ENCODE measurements at places on chromosomes 4 and X.

GRCh38 chr4:124526331-124526730, 186.2 kb downstream of the ANKRD50 start:
- no peak for DNase-seq

GRCh38 chr4:74109870-74110605, 11.0 kb upstream of the CXCL2 start:
- no peak for DNase-seq

DNA sequence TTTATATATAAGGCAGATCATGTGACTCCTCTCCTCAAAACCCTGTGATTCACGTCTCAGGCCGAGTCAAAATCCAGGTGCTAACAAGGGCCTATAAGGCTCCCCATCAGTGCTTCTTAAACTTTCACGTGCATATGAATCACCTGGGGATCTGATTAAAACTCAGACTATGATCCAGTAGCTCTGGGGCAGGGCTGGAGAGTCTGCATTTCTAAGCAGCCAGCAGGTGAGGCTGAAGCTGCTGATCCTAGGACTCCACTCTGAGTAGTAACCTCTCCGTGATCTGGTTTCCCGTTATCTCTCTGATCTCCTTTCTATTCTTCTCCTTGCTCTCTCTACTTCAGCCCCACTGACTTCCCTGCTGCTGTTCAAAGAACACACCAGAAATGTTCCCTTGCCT, 252.4 kb upstream of the RPS6KA3 start:
- DNase-seq, result no peak

DNA sequence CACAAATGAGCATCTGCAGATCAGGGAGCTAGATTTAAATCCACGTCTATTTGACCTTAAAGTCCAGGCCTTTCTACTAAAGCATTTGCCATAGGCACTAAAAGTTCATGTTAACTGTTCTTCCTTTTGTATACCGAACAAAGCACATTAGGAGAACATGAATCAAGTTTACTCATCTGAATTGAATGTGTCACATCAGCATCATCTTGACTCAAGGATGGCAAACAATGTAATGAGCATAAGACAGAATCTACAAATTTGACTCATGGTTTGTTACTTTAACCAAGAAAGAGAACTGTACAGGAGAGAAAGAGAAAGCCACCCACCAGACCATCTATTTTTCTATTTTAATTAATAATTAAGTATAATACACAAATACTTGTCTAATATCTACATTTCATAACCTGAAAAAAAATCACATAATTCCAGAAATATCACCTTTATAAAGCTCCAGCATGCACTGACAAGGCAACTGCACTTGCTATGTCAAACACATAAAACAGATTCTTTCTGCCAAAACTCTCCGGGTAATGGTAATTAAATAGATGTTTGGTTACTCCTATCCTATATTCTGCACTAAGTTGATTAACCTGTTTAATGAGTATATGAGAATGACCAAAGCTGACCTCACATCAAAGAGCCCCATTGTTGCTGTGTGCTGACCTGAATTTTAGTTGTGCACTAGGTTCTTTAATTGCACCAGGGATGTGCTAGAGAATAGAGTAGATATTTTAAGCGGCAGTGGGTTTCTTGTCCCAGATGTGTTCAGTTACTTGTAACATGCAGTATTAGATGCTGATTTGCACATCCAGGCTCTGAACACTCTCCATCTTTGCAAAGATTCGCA, 42.5 kb upstream of the LEF1 start:
- DNase-seq, result no peak

DNA sequence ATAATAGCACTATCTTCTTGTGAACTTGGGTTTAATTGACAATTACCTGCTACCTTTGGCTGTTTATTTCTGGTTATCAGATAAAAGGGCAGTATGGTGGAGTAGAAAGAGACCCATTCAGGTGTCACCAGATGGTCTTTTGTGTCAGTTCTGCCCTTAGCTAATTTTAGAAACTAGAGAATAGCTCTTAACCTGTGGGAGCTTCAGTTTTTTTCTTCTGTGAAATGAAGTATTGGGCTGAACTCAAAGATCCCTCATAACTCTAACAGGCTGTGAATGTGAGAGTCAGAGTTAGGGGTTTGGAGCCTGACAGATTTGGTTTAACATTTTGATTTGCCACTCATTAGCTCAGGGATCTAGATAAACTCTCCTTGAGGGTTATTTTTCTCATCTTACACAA, 335.2 kb downstream of the PPP1R2C start:
- no peak for DNase-seq

- no peak for DNase-seq
Measured at GRCh38 chrX:124274438-124275181, 57.9 kb upstream of the TEX13D start.

DNA sequence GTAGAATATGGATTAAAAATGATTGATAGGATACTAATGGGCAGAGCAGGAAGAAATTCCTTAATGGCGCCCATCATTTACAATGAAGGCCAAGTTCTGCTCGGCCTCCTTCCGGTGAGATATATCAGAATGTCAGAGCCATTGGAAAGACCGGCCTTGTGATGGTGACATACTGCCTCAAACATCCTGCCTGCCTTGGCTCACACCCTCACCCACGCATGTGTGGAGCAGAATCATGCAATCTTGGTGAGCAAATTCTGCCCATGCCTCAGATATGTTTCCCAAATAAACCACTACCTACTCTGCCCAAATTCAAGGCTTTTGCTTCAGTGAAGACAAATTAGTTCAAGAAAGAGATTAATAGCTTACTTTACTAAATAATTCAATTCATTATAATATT, 163.3 kb downstream of the MID1 start:
- no peak for DNase-seq

DNA sequence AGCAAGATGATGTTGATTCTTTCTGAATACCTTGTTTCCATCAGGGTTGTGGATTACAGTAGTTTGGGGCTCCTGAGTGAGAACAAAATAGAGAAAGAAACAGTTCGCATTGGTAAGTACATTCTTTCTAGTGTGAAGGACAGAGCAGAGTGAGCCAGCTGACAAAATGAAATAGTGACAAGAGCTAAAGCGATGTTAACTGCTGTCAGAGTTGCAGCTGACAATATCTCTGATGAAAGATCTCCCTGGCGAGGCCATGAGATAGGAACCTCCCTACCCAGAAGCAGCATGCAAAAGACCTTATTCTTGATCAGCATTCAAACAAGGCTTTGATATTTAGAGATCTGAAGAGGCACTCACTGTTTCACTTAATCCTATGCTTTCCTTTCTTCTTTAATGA, 258.6 kb downstream of the CAMK2D start:
- no peak for DNase-seq

- no peak for DNase-seq
Measured at GRCh38 chrX:134444681-134445080, 15.3 kb upstream of the HPRT1 start.

DNA sequence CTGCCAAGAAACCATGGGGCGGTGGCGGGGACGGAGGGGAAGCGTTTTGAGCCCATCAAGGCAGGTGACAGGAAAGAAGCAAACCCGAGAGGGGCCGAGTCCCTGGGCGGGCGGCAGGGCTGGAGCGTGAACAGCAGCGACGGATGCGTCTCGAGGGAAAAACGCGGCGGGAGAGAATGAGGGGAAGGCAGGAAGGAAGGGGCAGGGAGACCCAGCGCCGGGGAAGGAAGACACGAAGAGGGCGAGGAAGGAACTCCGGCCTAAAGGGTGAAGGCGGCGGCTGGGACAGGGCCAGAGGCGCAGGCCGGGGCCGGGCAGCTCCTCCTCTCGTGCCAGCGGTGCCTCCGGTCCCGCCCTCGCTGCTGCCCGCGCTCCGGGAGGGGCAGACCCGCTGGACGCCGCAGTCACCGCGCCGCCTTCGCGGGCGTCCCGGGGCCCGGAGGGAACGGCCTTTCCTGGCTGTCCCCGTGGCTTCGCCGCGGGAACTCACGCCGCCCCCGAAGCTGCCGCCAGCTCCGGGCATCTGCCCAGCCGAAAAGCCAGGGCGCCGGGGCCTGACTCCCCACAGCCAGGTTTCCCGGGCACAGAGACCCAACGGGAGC, 751 bp upstream of the RGS12 start:
- DNase-seq, result no peak

GRCh38 chrX:41868392-41868977, 54.9 kb downstream of the CASK start:
- DNase-seq, result no peak

GRCh38 chr4:56972809-56973208, 4.6 kb downstream of the NOA1 start:
- DNase-seq, result no peak
